Central memory CD4-positive, alpha-beta T cell (primary cell): ENCODE measurements at places on chromosomes 4 and X.

DNA sequence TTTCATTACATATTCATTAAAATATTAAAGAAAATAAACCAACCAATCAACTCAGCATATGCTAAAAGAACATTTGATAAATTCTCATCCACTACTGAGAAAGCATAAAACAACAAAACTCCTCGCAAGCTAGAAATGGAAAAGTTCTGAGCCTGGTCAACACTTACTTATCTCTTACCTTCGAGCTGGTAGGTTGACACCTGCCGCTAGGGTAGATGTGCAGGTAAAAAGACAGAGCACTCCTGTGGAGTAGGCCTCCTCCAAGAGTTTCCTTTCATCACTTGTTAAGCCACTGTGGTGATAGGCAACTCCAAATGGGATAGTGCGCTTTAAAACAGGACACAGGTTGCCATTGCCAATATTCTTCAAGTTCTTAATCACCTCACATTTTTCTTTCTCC, 18.9 kb downstream of the HELQ start:
- no peak for DNase-seq

DNA sequence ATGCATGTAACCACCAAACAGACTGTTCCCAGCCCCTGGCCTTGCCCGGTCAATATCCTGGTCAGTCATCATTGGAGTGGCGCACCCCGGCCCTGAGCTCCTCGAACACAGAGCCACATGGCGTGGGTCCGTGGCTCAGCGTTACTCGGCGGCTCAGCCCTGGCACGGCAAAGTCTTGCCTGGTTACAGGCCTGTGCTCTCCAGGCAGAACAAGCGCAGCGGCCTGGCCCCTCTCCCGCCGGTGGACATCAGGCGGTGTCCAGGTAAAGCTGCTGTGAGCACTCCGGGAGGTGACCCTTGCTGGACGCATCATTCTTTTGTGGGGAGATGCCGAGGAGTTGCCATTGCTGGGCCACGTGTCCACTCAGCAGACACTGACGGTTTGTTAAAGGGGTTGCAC, 6.1 kb upstream of the UVSSA start:
- no peak for DNase-seq

GRCh38 chrX:115632455-115632854, 71.5 kb downstream of the PLS3 start:
- no peak for DNase-seq

DNA sequence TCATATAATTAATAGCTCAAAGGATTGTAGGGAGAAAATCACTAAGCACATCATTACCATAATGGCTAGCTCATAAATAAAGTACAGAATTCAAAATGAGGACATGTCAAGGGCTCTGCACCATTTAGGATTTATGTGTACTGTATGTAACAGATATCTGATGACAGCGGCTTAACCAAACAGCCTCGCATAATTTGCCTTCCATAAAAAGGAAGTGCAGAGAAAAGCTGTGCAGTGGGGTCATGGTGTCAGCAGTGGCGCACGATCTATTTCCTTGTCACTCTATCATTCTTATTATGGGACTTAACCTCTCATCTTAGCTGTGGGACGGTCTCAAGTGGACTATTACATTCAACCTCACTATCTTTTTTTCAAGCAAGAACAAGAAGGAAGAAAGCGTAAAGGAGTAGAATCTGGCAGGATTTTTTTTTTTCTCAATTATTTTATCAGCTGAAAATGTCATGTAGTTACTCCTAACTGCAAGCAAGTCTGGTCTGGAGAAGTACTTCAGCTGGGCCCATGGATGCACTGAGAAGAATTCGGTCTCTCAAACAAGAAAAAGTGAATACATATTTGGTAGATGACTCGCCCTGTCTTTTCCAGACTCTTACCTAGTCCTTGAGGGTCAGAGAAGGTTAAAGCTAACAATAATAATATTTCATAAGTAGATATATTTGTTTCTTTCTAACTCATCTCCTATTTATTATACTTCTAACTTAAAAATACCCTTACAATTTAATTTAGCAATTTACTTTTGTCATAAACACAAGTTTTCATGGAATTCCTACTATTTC, 94.6 kb downstream of the COX18 start:
- no peak for DNase-seq

DNA sequence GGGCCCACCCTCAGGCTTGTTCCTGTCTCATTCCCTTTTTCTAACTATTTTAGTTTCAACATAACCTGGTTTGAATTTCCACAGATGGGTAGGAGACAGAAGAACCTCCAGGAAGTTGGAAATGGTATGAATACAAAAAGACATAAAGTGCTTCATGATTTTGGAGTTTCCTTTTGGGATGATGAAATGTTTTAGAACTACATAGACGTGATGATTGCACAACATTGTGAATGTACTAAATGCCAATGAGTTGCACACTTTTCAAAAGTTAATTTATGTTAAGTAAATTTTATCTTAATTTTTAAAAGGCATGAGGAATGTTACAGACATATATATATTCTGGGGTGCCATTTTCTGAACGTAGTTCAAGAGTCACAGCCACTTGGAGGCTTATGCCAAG, 41.1 kb upstream of the IBSP start:
- DNase-seq = no peak

DNA sequence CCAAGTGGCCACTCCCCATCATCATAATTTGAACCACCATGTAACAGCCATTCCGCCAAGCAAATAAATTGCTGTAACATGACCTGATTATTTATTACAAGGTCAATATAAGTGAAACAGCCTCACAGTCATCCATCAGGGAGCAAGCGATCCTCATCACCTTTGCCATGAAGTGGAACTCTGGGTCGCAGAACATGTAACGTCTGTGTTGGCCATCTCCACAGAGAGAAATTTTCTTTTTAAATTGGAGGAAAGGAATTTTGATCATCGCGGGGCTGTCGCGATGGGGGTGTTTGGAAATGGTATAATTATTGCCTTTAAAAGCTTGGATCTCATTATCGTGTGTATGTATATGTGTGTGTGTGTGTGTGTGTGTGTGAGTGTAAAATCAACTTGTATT, 90.2 kb downstream of the SHOX start:
- DNase-seq = no peak
